ENCODE measurements at places on chromosomes 3 and 15. TPM values are rescaled to one million over a fixed set of nuclear protein-coding genes. Genes with fewer than 3 reads are reported as not detected.

Gene RNF123
- 17.1 TPM for total RNA-seq

Gene FBN1
- total RNA-seq = 86.0 TPM

Gene CRYBG3
- 60.2 TPM for total RNA-seq

Gene C3orf33
- 6.1 TPM for total RNA-seq

Gene DTWD1
- total RNA-seq = 39.8 TPM
